ENCODE measurements at places on chromosomes 3 and 15.

DNA sequence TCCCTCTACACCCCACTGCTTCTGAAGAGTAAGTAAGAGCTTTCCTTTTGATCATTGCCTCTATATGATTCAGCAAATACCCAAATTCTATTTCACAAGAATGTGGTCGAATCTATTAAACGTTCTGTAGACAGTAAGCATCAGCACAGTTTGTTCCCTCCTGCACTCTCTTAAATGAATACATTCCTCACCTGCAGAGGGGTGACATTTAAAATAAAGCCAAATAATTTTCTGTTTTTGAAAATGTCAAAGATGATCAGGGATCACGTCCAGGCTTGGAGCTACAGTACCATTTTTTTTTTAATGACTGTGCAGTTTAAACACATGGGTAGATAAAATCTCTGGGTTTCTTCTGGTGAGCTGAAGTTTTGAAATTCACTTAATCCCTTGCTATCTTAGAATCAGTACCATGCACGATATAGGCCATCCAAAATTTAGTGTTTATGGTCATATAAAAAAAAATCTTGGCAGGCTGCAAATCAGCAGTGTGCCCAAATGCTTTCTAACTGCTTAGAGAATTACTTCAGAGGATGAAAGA is 12.8 kb downstream of the PYDC2 start:
- no peak for DNase-seq

DNA sequence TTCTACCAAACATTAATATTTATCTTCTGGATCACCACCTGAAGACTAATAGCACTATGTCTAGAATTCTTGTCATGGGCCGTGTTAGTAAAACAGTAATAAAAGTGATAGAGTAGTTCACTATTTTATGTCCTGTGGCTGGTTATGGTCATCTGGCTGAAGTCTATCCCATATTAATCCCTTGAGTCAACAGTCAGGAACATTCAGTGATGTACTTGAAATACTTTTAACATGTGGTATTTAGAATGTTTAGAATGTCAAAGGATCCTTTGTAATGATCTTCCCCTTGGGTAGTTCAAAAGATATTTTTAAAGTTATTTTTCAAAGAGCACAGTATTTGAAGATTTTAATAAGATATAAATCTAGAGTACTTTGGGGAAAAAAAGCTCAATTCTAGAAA is 117.0 kb downstream of the MBNL1 start:
- DNase-seq = no peak

GRCh38 chr15:29563112-29563511 is 259.2 kb downstream of the TJP1 start:
- DNase-seq = no peak

GRCh38 chr3:73437828-73438227 is 186.9 kb downstream of the PDZRN3 start:
- no peak for DNase-seq

- DNase-seq = no peak
These were observed 192.9 kb downstream of the BCHE start for GRCh38 chr3:165644331-165644730.

- DNase-seq = no peak
These were observed 123.9 kb downstream of the OXNAD1 start for GRCh38 chr3:16388850-16389441.

- DNase-seq = no peak
These were observed 68.4 kb downstream of the CRTC3 start for GRCh38 chr15:90598031-90598577.

DNA sequence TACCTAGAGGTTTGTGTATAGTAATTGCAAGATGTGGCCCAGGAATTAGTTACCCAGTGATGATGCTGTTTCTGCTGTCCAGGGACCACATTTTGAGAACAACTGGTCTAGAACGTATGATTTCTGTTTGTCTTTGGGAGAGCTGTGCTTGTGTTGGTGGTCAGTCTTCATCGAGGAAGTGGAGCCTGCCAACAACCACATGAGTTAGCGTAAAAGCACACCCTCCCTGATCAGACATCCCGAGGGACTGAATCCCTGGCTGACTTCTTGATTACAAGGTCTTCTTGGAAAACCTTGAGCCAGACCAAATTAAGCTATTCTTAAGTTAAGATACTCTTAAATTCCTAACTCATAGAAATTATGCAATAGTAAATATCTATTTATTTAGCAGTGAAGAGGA is 81.7 kb upstream of the ZPLD1 start:
- DNase-seq = no peak

DNA sequence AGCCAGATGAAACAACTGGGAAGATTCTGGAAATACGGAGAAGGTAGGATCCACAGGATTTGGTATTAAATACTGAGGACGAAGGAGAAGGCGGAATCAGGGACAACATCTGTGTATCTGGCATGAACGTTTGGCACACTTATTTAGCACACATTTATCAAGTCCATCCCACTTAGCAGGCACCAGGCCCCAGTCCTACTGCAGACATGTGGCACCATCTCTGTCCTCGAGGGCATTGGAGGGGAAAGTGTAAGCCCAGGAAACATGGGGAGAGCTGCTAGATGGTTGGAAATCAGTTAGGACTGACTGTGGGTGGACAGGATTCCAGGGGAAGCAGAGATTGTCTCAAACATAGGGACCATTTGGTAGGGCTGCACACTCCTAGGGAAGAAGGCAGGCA is 29.0 kb upstream of the LCTL start:
- no peak for DNase-seq

DNA sequence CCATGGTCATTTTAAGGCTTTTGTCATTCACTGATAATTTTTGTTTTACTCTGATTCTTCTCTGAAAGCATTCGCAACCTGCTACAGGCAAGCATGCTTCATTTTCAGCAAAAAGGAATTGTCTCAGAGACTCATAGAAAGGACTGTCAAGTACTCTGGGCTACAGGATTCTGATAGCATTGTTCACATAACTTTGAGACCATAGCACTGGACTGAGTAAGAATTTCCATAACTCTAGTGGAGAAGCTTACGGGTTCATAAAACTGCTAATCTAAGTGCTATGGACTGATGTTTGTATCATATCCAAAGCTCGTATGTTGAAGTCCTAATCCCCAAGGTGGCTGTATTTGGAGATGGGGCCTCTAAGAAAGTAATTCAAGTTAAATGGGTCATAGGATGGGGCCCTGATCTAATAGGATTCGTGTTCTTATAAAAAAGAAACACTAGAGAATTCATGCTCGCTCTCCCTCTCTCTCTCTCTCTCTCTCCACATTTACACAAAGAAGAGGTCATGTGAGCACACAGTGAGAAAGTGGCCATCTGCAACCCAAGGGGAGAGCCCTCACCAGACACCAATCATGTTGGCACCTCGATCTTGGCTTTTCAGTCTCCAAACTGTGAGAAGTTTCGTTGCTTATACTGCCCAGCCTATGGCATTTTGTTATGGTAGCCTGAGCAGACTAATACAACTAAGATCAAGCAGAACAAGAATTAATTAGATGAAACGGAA is 60.4 kb downstream of the CRYGS start:
- DNase-seq = no peak

DNA sequence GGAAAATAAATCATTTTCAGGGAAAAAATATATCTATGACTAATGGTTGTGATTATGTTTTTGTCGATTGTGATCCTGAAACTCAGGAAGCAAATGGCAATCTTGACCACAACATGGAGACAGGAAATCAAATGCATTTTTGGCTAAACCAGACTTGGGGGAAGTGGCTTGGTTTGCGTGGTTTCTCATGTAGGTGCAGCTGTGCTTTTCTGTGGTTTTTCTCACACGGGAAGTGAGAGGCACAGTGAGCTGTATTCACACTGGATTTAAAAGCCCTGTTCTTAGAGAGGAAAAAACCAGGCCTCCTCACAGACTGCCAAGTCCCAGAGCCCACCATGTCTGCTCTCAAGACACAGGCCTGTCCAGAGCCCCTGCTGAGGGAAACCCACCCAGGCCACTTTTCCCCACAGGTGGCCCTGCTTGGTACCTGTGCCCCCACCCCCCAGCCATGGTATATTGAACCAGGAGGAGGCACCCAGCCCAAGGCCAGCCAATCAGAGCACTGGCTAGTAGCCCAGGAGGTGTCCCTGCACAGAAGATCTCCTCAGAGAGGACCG is 46.1 kb downstream of the BTD start:
- DNase-seq = peak; percentile 20

DNA sequence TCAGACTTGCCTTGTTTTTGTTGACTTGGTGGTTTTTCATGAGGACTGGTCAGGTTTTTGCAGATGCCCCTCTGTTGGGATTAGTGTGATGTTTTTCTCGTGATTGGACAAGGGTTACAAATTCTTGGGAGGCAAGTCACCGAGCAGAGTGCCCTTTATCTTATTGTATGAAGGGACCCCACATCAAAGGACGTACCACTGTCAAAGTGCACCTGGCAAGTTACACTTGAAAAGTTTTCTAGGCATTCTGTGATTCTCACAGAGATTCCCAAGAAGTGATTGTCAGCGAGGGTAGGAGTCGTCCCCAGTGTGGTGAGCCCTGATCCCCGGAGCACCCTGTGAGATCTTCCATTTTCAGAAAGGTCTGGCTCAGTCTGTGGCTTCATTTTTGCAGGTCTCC is 110.1 kb downstream of the POLR2M start:
- DNase-seq = no peak

Measured in activated T-helper 1 cell treated with Interleukin-2 at 50 U/mL for 16 hours (primary cell).